ENCODE measurements at places on chromosomes 16 and 17. TPM values are rescaled to one million over a fixed set of nuclear protein-coding genes. Genes with fewer than 3 reads are reported as not detected.

The ADORA2B gene
- not detected for total RNA-seq

- DNase-seq: no peak
Observed at GRCh38 chr16:81318711-81319110, 3.9 kb downstream of the GAN start.

The SYNGR3 gene
- 0.32 TPM for total RNA-seq

DNA sequence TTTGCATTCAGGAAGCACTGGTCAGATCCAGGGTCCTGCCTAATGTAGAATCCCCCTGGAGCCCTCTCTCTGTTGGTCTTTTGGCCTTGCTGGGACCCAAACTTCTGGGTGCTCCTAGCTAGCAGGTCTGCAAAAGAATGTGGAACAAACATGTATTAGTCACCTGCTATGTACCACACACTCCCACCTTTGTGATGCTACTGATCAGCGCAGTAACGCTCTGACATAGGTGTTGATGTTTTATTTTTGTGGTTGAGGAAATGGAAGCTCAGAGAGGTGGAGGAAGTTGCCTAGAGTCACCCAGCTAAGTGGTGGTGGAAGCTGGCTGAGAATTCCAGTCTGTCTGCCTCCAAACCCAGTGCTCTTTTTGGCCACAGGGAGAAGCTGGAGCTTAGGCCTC, 35.8 kb upstream of the LGALS9 start:
- DNase-seq: no peak

DNA sequence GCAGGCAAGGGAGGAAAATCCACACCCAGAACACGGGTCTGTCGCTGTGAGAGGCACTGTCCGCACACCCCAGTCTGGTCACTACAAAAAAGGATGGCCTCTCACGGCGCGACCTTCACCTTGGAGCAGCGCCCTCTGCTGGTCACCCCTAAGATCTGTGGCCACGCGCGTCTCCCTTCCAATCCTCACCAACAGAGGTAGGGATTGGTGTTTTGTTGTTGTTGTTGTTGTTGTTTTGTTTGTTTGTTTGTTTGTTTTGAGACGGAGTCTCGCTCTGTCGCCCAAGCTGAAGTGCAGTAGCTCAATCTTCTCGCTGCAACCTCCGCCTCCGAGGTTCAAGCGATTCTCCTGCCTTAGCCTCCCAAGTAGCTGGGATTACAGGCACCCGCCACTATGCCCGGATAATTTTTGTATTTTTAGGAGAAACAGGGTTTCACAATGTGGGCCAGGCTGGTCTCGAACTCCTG, 15.0 kb upstream of the C17orf58 start:
- no peak for DNase-seq

DNA sequence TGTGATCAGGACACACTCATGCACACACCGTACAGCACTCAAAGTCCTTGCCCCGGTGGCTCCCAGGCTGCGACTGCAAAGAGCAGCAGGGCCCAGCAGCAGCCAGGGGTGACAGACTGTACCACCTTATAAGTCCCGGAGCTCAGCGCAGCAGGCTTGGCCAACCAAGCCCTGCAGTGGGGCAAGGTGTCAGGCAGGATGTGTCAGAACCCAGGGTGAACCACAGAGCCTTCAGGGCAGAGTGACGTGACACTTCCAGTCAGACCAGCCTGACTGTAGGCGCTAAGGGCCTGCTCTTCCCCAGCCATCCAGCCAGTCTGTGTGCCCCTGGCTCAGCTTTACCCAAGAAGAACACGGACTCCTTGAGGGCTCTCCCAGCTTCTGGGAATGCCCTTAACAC, 204.1 kb downstream of the COPRS start:
- no peak for DNase-seq

The TP53TG3 gene
- total RNA-seq: not detected

The SLC9A5 gene
- 13.5 TPM for total RNA-seq

DNA sequence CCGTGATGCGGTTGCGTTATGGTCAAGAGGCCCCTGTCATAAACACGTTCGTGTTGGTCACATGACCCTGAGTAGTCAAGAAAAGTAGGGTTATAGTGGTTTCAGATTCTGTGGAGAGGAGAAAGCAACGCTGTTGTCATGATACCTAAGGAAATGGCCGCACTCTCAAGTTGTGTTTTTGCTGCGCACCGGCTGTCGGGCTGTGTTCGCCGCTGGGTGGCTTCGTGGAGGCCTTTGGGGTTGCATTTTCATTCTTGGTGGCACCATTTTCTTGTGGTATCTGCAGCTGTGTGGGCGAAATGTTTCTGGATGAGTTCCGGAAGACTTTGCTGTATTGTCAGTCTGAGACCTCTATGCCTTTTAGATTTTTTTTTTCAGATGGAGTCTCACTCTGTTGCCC, 35.0 kb downstream of the DEF8 start:
- no peak for DNase-seq

The CHD3 gene
- 102 TPM for total RNA-seq

The TEX19 gene
- not detected for total RNA-seq

- no peak for DNase-seq
Observed at GRCh38 chr17:36024106-36024869, 6.5 kb upstream of the CCL23 start.

The LRRC46 gene
- not detected for total RNA-seq

The SRL gene
- total RNA-seq: 15.6 TPM

The HEATR9 gene
- not detected for total RNA-seq

The CNTD1 gene
- not detected for total RNA-seq

- DNase-seq: no peak
Observed at GRCh38 chr17:45138911-45139532, 3.5 kb downstream of the ACBD4 start.

DNA sequence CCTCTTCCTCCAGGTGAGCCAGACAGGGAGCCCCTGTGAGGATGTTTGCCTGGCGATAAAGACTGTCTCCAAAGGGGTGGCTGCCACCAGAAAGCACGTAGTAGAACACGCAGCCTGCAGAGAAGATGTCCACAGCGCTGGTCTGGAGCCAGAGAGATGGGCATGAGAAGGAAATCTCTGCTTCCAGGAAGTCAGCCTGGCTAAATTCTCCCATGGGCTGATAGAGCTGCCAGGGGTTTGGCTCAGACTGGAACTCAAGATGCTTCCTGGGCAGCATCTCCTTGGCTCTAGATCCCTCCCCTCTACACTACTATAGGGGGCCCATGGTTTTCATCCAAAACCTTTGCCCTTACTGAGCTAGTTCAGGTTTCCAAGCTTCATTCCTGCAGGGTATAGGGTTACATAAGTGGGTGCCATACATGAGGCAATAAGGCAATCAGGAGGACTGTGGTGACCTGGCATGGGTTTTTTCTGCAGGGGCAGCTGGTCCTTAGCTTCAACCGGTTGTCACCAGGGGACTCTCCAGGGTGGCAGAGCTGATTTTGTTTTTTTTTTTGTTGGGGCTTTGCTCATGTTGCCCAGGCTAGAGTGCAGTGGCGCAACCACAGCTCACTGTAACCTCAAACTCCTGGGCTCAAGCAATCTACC, 13.6 kb downstream of the PLK1 start:
- no peak for DNase-seq

The CCL15 gene
- not detected for total RNA-seq

GRCh38 chr16:56477096-56477878, 25.9 kb downstream of the OGFOD1 start:
- DNase-seq: no peak

- no peak for DNase-seq
Observed at GRCh38 chr17:8066841-8067775, 20.4 kb downstream of the ALOX12B start.

The SLC6A2 gene
- total RNA-seq: not detected

DNA sequence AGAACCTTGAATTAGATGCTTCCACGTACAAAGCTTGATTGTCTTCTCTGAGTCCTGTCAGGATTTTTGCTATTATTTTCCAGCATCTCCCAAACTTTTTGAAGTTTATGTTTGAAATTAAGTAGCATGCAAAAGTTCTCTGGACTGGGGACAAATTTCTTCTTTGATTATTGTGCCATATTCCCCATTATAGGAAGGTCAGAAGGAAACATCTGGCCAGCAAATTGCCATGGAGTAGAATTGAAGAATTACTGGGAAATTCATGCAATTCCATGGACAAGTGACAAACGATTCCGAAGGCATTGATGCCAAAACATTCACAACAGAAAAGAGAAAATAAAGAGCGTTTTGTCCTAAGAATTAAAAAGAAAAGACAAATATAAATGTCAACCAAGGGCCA, 737.2 kb downstream of the CDH11 start:
- no peak for DNase-seq

The FBXW10 gene
- total RNA-seq: not detected

The YPEL2 gene
- 10.5 TPM for total RNA-seq

GRCh38 chr16:23893986-23894385, 58.2 kb downstream of the PRKCB start:
- no peak for DNase-seq

- no peak for DNase-seq
Observed at GRCh38 chr17:29368926-29369325, 21.2 kb upstream of the TAOK1 start.

GRCh38 chr16:22968931-22969330, 155.0 kb downstream of the HS3ST2 start:
- DNase-seq: no peak

- no peak for DNase-seq
Observed at GRCh38 chr16:65497571-65497970, 375.7 kb upstream of the CDH11 start.

The CIBAR2 gene
- not detected for total RNA-seq

DNA sequence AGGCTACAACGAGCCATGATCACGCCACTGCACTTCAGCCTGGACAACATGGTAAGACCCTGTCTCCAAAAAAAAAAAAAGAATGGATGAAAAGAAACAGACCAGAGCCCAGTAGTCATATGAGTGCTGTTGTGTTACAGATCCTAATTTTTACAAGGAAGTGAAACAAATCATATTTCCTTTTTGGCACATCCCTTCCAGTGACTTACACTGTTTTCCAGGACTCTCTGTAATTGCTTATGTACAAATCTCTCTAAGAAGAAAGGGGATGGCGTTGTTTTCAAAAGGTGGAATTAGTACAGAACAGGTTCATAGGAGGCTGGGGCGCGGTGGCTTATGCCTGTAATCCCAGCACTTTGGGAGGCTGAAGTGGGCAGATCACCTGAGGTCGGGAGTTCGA, 19.8 kb upstream of the ZNF594 start:
- no peak for DNase-seq

GRCh38 chr16:23452572-23453337, at the start of gene COG7:
Gene COG7, minus strand, starts transcription at chr16:23453189. Its CDS starts 195 bp downstream, at chr16:23452994.
- DNase-seq: peak; percentile 39

The CRAMP1 gene
- total RNA-seq: 12.7 TPM

GRCh38 chr17:31537565-31538011, 146.1 kb downstream of the RAB11FIP4 start:
- DNase-seq: peak; percentile 72

The TBC1D3K gene
- not detected for total RNA-seq

DNA sequence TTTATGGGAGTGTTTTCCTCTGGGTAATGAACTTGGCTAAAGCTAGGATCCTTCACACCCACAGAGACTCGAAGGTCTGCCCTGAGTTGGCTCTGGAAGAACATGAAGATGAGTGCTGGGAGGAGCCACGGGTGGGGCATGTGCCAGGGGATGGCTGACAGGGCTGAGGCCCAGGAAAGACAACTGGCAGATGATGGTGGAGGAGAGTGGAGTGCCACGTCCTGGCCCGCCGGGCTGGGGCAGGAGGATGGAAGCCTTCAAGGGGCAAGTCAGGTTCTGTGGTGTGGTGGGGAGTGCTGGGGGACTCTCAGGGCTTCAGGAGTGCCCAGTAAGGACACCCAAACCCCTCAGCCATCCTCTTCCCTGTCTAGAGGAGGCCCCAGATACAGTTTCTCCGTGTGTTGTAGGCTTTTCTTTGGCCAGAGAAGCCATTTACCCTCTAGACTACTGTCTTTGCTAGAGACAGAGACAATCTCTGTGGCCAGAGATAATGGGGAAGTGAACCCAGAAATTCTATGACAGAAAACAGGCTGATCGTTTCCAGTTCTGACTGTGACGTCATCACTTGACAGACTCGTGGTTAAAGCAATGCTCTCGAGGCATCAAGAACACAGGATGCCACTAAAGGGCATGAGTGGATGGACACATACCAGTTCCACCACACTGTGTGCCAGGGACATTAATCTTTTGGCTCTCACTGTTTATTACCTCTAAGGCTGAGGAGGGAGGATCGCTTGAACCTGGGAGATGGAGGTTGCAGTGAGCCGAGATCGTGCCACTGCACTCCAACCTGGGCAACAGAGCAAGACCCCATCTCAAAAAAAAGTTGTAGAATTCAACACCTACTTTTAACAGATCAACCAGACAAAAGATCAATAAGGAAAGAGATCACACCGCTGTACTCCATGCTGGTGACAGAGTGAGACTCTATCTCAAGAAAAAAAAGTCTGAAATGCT, 18.6 kb upstream of the SLC5A10 start:
- DNase-seq: no peak

GRCh38 chr16:86261379-86261778, 248.9 kb upstream of the FOXF1 start:
- no peak for DNase-seq

The TP53TG3D gene
- not detected for total RNA-seq

GRCh38 chr17:52148969-52149351, 9.6 kb downstream of the CA10 start:
- no peak for DNase-seq

The TBC1D3C gene
- not detected for total RNA-seq

GRCh38 chr17:57858838-57859237, 9.0 kb upstream of the MRPS23 start:
- DNase-seq: no peak

GRCh38 chr17:37614391-37614790, 5.2 kb upstream of the SYNRG start:
- no peak for DNase-seq

- no peak for DNase-seq
Observed at GRCh38 chr16:546909-547770, 13.1 kb upstream of the PRR35 start.

The RAPGEFL1 gene
- total RNA-seq: 8.7 TPM

DNA sequence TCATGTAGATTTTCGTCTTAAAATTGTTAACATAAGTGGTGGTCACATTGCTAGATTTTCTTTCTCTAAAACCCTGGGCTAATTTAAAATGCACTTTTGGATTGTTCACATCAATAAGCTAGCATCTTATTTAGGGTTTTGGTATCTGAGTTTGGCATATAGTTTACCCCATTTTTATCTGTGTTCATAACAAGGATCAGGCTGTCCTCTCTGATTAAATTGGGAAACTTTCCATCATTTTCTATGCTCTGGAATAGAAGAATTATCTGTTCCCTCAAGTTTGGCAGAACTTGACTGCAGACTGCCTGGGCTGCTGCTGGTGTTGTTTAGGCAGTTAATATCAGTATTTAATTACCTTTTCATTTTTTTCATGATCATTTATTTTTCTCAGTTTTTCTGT, 1.8 kb downstream of the SPECC1 start:
- no peak for DNase-seq

DNA sequence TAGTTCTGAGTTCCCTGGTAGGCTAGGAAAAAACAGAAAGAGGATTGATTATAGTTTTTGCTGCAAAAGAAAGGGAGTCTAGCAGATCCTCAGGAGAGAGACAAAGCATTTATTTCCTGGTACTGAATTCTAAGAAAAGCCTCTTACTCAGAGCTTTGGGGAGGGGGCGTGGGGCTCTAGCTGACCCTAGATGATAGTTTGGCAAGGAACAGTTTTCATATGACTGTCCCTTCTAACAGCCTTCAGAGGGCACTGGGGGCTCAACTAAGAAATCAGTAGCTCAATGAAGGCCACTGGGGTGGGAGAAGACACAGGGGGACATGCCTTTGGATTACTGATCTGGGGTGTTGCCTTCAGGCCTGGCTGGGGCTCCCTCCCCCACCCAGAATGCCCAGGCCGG, 4.0 kb downstream of the CA7 start:
- no peak for DNase-seq

GRCh38 chr17:73902416-73903181, 258.4 kb upstream of the SDK2 start:
- no peak for DNase-seq

- no peak for DNase-seq
Observed at GRCh38 chr16:3518292-3518985, 17.6 kb downstream of the CLUAP1 start.
